ENCODE measurements at places on chromosomes 1 and 21. TPM values are rescaled to one million over a fixed set of nuclear protein-coding genes. Genes with fewer than 3 reads are reported as not detected.

Gene CRP
- not detected for total RNA-seq

Gene GPR3
- total RNA-seq = 3.5 TPM

DNA sequence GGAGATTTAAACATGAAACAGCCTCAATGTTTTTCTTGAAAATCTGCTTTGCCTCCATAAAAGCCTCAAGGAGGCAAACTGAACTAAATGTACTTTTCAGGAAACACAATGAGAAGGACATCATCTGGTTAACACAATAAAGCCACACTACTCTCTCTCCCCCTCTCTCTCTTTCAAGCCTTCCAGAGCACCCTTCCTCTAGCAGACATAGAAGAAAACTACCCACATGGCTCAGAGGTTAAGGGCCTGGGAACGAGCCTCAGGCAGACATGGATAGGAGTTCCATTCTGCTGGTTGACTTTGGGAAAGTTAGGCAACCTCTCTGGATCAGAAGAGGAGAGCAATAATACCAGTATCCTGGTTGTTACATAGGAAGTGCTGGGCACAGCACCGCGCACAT is 42.9 kb downstream of the RUNX1 start:
- H3K36me3 ChIP-seq = peaks cover 11% of the 10 kb centered on the region
- no peaks in the 10 kb centered on the region for H3K27me3 ChIP-seq
- no peak overlapping the region for H3K27ac ChIP-seq
- no peak overlapping the region for H3K4me3 ChIP-seq

DNA sequence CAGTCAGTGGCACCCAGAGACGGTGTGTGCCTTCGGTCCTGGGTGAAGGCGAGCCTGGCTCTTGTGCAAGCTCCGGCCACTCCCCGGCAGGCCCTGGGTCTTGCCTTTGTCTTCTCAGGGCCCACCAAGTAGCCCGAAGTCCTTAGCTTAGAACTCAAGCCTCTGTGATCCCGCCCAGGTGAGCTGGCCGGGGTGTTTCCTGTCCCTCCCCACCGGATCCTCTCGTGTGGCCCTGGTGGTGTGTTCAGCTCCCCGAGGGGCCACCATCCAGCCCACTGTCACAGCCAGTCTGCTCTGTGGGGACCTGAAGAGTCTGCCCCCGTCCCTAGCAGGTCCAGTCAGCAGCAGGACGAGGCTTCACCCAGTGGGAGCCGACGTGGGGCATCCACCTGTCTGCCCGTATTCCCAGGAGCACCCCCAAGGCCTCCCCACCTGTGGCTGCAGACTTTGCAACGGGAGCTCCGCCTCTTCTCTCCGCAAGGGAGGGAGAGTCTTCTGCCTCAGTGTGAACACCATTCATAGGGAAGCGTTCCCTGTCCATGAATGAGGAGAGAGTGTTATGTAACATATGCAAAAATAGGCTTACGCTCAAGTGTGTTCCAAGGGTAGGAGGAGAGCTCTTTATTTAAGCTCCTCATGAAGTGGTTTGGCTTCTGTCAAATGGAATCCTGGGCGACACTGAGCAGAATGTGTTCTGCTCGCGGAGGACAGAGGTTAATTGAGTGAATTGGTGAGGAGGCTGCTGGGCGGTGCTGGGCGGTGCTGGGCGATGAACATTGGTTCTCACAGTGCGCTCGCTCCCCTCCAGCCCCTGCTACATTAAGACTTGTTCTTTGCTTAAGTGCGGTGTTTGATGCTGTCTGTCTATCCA is 108.9 kb downstream of the CRYAA start:
- DNase-seq = no peak
- no peaks in the 10 kb centered on the region for H3K36me3 ChIP-seq
- peaks cover 32% of the 10 kb centered on the region for H3K27me3 ChIP-seq
- H3K4me3 ChIP-seq = no peak overlapping the region

- no peak overlapping the region for H3K27ac ChIP-seq
- H3K4me3 ChIP-seq = no peak overlapping the region
- H3K36me3 ChIP-seq = peaks cover 22% of the 10 kb centered on the region
Observed at GRCh38 chr1:201528631-201529252, 10.2 kb upstream of the NAV1 start.

GRCh38 chr1:84668185-84668584 is 22.1 kb downstream of the SSX2IP start:
- no peak overlapping the region for H3K27ac ChIP-seq
- peaks cover 9% of the 10 kb centered on the region for H3K4me1 ChIP-seq
- H3K4me3 ChIP-seq = no peak overlapping the region
- no peaks in the 10 kb centered on the region for H3K27me3 ChIP-seq
- no peaks in the 10 kb centered on the region for H3K36me3 ChIP-seq

GRCh38 chr1:228999446-229000170 is 264.3 kb downstream of the RHOU start:
- H3K4me1 ChIP-seq = peaks cover 4% of the 10 kb centered on the region
- no peaks in the 10 kb centered on the region for H3K27me3 ChIP-seq
- H3K4me3 ChIP-seq = no peak overlapping the region
- H3K36me3 ChIP-seq = no peaks in the 10 kb centered on the region

- H3K36me3 ChIP-seq = no peaks in the 10 kb centered on the region
- no peak for DNase-seq
- peaks cover 6% of the 10 kb centered on the region for H3K27me3 ChIP-seq
- no peak overlapping the region for H3K27ac ChIP-seq
- no peak overlapping the region for H3K4me3 ChIP-seq
- H3K4me1 ChIP-seq = no peaks in the 10 kb centered on the region
Observed at GRCh38 chr1:165225650-165226049, 130.9 kb downstream of the LMX1A start.

DNA sequence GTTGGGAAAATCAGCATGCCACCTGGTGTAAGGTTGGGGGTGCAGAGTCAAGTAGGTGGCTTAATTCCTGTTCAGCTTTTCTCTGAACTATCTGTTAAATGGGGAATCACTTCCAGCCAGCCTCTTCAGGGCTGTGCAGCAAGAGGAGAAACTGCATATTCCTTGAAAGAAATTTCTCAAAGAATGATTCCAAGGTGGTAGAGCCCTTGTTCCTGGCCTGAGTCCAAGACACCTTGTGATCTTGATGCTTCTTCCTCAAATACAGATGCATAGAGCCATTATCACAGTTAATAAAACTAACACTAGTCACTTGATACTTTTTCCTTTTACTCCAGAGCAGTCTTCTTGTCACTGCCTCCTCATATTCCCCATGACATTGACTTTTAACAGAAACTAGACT is 5.2 kb downstream of the TXLNA start:
- no peaks in the 10 kb centered on the region for H3K27me3 ChIP-seq
- no peak overlapping the region for H3K27ac ChIP-seq
- no peak overlapping the region for H3K4me3 ChIP-seq
- DNase-seq = no peak

DNA sequence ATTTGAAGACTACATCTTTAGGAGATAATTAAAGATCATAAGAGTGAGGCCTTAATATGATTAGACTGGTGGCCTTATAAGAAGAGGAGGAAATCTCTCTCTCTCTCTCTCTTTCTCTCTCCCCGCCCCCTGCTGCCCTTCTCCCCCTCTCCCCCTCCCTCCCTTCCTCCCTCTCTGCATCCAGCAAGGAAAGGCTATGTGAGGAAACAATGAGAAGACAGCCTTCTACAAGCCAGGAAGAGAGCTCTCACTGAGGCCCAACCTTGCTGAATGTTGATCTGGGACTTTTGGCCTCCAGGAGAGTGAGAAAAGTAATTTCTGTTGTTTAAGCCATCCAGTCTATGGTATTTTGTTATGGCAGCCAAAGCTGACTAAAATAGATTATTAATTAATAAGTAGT is 21.6 kb downstream of the FOXD3 start:
- H3K27ac ChIP-seq = no peak overlapping the region
- H3K27me3 ChIP-seq = peaks cover 23% of the 10 kb centered on the region
- no peak overlapping the region for H3K4me3 ChIP-seq
- H3K36me3 ChIP-seq = no peaks in the 10 kb centered on the region
- DNase-seq = no peak

GRCh38 chr1:36269408-36269838 is 36.7 kb upstream of the SH3D21 start:
- H3K4me1 ChIP-seq = peaks cover 12% of the 10 kb centered on the region
- H3K27ac ChIP-seq = no peak overlapping the region
- DNase-seq = no peak
- H3K36me3 ChIP-seq = peaks cover 19% of the 10 kb centered on the region
- H3K27me3 ChIP-seq = no peaks in the 10 kb centered on the region

DNA sequence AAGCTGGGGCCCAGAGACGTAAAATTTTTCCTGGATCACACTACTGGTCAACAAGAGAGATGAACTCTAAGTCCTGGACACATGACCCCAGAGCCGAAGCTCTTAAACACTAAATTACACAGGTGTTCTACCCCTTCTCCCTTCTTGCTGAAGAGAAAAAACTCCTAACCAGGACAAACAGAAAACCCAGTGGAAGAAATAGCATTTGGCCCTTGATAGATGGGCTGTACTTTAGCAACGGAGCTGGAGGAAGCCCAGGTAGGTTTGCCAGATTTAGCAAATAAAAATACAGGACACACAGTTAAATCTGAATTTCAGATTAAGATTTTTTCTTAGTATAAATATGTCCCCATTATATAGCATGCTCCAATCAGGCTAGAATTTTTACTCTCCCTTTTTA is 72.7 kb downstream of the DIRAS3 start:
- no peak for DNase-seq
- H3K27ac ChIP-seq = no peak overlapping the region
- H3K27me3 ChIP-seq = peaks cover 4% of the 10 kb centered on the region
- no peaks in the 10 kb centered on the region for H3K36me3 ChIP-seq
- H3K4me1 ChIP-seq = no peaks in the 10 kb centered on the region

DNA sequence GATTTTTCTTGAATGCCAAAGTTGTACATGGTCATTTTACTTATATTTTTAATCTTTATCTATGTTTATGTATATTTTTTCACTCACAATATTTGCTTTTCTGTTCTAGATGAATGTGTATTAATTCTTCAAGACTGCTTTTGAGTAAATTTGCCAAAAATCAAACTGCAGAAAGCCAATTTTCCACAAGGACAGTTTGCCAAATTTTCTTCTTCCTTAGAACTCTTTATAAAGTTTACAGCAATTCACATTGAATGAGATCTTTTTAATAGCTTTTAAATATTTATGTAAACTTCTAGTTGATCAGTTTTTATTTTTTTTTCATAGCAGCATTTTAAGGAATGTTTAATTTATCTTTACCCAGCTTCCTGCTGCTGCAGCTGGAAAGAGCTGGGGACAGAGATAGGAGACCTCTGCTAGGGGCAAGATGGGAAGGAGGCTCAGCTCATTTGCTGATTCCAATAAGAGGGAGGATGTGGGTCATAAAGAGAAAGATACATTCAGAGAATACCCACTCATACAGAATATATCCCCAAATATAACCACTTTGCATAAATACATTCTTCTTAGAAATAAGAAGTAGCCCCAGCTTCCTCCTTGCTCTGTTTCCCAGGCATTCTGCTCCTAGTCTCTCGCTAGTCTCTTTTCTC is 93.0 kb downstream of the ODF2L start:
- no peaks in the 10 kb centered on the region for H3K36me3 ChIP-seq
- no peak for DNase-seq
- H3K4me3 ChIP-seq = no peak overlapping the region
- no peak overlapping the region for H3K27ac ChIP-seq

GRCh38 chr1:65209005-65209885 is 61.2 kb downstream of the AK4 start:
- peaks cover 19% of the 10 kb centered on the region for H3K4me1 ChIP-seq
- H3K27ac ChIP-seq = no peak overlapping the region
- H3K36me3 ChIP-seq = peaks cover 10% of the 10 kb centered on the region
- no peak overlapping the region for H3K4me3 ChIP-seq

Gene LENEP
- not detected for total RNA-seq

Gene VPS13D
- 27.7 TPM for total RNA-seq

GRCh38 chr1:171754971-171755370 is 13.1 kb upstream of the VAMP4 start:
- H3K27me3 ChIP-seq = no peaks in the 10 kb centered on the region
- no peaks in the 10 kb centered on the region for H3K36me3 ChIP-seq

GRCh38 chr1:156964441-156964840 is 44.0 kb downstream of the LRRC71 start:
- no peak overlapping the region for H3K27ac ChIP-seq
- peaks cover 22% of the 10 kb centered on the region for H3K4me1 ChIP-seq
- no peak overlapping the region for H3K4me3 ChIP-seq
- no peaks in the 10 kb centered on the region for H3K36me3 ChIP-seq

GRCh38 chr21:38067086-38067739 is 151.0 kb upstream of the KCNJ6 start:
- H3K36me3 ChIP-seq = no peaks in the 10 kb centered on the region
- H3K27me3 ChIP-seq = peaks cover 19% of the 10 kb centered on the region
- no peak for DNase-seq

DNA sequence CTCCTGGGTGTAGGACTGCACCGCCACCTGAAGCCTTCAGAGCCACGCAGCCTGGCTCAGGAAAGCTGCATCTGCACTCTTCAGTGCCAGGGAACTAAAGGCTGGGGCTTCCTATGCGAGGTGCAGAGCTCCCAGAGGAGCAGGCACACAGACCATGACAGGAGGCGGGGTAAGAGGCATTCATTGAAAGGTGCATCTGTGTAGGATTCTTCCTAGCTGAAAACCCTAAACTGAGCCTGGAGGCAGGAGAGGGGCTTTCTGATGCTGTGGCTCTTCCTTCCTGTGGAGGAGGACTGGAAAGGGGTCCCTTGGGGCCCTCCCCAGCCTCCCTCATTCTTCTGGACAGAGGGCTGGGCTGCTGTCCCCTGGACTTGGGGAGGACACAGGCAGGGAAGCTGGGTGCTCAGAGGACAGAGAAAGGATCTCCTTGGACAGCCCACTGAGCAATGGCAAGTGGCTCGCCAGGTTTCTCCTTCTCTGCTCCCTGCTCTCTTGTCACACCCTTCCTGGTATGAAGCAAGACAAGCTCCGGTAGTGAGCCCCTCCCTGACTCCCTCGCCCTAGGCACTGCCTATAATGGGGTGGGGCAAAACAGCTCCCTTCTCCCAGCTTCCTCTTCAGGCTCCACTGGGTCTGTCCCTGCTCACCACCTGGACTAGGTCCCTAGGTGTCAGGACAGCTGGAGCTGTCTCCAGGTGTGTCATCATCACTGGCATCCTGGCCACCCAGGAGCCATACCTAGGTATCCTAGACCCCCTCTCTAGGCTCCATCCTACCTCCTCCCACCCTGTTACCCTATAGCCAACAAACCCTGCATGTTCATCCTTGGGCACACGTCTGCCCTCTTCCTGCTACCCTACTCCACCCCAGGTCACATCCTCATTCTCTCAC is 20.0 kb downstream of the S100A6 start:
- H3K4me3 ChIP-seq = no peak overlapping the region
- no peaks in the 10 kb centered on the region for H3K27me3 ChIP-seq
- peaks cover 13% of the 10 kb centered on the region for H3K4me1 ChIP-seq
- no peaks in the 10 kb centered on the region for H3K36me3 ChIP-seq
- DNase-seq = no peak

- no peak for DNase-seq
- peaks cover 6% of the 10 kb centered on the region for H3K36me3 ChIP-seq
Observed at GRCh38 chr1:151001602-151002001, 5.1 kb downstream of the MINDY1 start.

- peak overlapping the region; percentile 68 for H3K27ac ChIP-seq
- H3K27me3 ChIP-seq = no peaks in the 10 kb centered on the region
- peaks cover 36% of the 10 kb centered on the region for H3K4me1 ChIP-seq
- DNase-seq = no peak
- H3K4me3 ChIP-seq = peak overlapping the region; percentile 66
- peaks cover 17% of the 10 kb centered on the region for H3K36me3 ChIP-seq
Observed at GRCh38 chr1:86389307-86389706, 6.8 kb downstream of the ODF2L start.

Data from activated naive CD8-positive, alpha-beta T cell treated with anti-CD3 and anti-CD28 coated beads for 36 hours (primary cell).